NCI-H774 (cell line): ENCODE measurements at places on chromosomes 7 and 10.

- DNase-seq, result no peak
Measured at GRCh38 chr7:43111630-43112458, 603 bp upstream of the HECW1 start.

DNA sequence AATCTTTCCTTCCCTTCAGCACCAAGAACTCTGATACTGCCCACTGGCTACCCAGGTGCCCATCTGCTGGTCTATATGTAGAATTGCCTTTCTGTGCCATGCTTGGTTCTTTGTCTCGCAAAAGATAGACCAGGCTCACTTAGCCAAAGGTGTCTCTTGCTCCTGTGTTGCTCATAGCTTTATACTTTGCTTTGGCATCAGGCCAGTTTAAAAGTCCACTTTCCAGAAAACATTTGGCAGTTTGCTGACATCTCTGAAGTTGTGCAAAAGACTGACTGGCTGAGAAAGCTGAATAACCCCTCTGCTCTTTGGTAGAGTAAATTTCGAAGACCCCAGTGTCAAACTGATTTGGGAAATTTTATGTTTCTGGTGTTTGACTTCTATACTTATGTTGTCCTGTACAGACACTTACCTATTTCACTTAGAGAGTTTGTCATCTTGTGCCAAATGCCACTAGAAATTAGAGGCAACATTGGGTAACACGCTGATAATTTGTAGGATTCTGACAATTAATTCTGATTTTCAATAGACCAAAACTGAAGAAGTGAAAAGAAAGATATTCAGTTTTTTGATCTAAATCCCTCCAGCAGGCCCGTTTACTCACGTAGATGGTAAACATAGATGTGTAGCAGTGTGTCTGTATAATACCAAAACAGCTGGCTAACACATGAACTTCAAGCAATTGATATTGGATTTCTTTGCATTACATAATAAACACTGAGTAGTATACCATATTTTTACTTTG is 91.1 kb downstream of the CPED1 start:
- DNase-seq, result no peak

- no peak for DNase-seq
Measured at GRCh38 chr10:122649903-122650302, 49.7 kb downstream of the C10orf120 start.

DNA sequence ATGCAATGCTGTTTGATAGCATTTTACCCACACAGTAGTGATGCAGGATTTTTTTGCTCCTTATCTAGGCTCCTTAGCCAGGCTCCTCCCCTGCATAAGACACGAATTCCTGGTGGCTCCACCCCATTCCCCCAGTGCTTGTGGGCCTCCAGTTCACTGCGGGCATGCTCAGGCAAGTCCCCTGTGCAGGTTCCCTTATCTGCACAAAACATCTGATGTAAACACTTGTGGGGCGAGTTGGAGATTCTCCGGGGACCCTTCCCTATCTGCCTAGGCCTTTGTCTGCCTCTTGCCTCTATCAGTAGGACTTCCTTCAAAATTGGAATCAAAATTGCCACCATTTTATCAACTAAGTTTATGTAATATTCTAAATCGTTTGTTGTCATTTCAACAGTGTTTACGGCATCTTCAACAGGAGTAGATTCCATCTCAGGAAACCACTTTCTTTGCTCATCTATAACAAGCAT is 5.4 kb upstream of the STK17A start:
- no peak for DNase-seq

DNA sequence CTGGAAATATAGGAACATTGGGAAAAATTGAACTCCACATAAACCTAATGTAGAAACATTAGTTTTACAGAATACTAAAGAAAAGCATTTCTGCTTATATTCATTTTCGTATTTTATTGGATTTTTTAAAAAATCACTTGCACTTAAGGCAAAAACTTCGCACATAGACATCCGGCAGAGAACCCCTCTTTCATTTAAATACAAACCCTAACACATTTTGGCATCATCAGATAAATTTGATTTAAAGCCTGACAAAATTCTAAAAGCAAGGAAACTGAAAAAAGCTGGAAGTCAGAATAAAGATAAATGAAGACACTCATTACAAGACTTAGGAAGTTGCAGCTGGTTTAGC is 396 bp upstream of the EXOC4 start:
- no peak for DNase-seq
